ENCODE measurements at places on chromosomes 7 and 10.

- peak; percentile 2 for DNase-seq
Observed at GRCh38 chr10:132110111-132110521, 44.4 kb downstream of the JAKMIP3 start.

DNA sequence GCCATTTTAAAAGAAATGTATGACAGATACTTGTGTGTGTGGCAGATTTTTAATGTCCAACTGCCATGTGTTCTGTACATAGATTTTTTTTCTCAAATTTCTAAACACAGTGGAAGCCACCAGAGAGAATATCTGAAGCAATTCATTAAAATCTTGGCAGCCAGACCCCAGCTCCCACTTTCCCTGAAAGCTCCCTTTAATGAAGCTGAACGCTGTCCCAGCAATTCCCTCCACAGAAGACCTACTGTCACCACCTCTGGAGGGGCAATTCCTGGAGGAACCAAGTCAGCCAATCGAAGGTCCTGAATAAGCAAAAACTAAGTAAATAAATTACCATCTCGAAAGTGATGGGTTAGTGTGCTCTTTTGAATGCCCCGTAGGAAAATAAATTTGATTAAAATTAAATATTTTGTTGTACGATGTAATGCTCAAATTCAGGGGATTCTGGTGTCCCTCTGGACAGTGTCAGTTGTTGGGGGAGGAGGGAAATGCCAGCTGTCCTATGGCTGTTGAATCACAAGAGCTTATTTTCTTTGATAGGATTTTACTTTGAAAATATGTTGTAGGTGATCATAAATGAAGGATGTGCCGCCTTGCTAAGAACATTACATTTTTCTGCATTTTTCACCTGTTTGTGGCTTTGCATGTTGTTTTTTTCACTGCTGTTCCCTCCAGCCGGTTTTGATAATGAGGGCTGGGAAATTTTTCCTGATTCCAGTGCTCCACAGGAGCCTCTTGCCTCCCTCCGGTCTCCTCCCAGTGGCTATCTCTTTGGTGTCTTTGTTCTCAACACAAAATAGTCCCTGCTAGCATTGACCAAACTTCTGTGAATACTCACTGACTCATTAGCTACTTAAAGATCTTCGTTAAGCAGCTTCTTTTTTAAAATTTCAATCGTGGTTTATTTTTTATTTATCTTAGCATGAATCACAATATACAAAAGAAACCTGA lies 9.2 kb upstream of the GSAP start:
- DNase-seq: peak; percentile 8

GRCh38 chr10:11444155-11444530 lies 167.3 kb downstream of the USP6NL start:
- no peak for DNase-seq

DNA sequence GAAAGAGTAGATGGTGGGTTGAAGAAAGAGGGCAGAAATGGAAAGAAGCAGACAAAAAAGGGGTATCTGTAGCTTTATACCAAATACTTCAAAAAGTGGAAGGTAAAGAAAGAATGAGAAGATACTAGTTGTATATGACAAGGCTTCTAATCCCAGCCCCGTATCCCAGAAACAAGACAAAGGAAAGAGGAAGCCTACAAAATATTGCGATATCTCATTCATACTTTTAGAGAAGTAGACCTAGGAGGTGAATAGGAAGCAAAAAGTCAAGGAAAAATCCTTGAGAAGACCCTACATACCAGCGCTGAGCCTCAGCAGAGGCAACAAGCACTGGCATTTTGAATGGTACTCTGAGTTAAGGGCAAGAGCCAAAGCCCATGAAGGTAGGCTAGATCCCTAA lies 26.6 kb downstream of the PHTF2 start:
- DNase-seq: no peak

- DNase-seq: peak; percentile 78
Observed at GRCh38 chr10:102120142-102120990, at the start of gene LDB1. LDB1 (minus strand) TSS chr10:102120368; CDS start chr10:102120110, 258 bp downstream.

- no peak for DNase-seq
Observed at GRCh38 chr7:45193828-45194227, 36.2 kb downstream of the RAMP3 start.

DNA sequence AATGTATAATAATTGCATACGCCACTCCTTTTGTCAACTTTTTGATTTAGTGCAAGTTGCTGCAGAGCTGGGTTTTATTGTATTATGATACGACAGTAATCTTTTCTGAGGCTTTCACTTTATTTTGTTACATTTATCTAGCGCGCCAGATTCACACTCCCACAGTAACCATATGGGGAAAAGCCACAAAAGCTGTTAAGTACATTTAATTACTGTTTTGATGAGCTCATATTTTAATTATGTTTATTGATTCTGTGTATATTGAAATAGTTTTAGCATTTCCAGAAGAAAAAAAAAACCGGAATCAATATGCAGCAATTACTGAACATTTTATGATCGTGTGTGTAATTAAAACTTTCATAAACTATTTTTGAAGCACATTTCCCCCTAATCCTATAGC lies 118.5 kb downstream of the RAB11FIP2 start:
- no peak for DNase-seq

- DNase-seq: no peak
Observed at GRCh38 chr7:99618726-99619125, 2.0 kb downstream of the ZSCAN25 start.

DNA sequence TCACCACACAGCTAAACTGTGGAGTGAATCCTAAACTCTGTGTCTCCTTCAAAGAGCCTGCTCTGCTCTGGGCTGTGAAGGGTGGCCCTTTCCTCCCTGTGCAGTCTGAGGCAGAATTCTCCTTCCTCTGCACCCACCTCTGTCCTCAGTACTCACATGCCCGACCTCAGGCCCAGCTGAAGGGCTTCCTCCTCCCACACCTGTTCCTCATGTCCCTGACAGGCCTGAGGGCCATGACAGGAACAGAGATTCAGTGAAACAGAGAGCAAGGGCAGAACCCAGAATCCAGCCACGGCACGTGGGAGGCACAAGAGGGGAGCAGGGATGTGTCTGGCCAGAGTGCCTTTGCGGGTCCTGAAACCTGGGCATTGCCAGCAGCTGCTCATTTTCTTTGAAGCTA lies 13.9 kb downstream of the CREB3L2 start:
- no peak for DNase-seq

GRCh38 chr10:116707981-116708380 lies 34.4 kb downstream of the HSPA12A start:
- no peak for DNase-seq

GRCh38 chr10:63977329-63977923 lies 456.2 kb downstream of the REEP3 start:
- peak; percentile 60 for DNase-seq

GRCh38 chr7:99784007-99784406 lies at the start of gene CYP3A4:
CYP3A4 (minus strand) TSS chr7:99784184; CDS start chr7:99784081, 103 bp downstream.
- no peak for DNase-seq

GRCh38 chr7:41459183-41459582 lies 243.7 kb downstream of the INHBA start:
- no peak for DNase-seq

- no peak for DNase-seq
Observed at GRCh38 chr7:141541375-141541774, 9.8 kb upstream of the AGK start.
